ENCODE measurements at places on chromosomes 7 and 10. TPM values are rescaled to one million over a fixed set of nuclear protein-coding genes. Genes with fewer than 3 reads are reported as not detected.

DNA sequence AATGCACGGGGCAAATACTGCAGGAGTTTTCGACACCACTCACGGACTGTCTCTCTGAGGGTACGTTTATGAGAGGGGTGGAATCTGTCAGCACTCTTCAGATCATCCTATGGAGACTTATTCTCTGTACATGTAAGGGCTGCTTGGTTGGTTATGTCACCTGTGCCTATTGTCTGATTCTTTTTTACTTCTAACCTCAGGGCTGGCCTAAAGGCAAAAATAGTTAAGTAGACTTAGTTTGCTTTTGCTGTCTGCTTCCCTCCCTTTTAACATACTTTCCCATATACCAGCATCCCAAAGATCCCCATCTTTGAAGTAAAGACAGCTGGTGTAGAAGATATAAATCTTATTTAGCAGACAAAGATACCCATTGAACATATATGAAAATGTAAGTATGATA, 105.9 kb downstream of the PRKG1 start:
- no peaks in the 10 kb centered on the region for H3K27me3 ChIP-seq
- no peak for DNase-seq
- no peaks in the 10 kb centered on the region for H3K36me3 ChIP-seq

DNA sequence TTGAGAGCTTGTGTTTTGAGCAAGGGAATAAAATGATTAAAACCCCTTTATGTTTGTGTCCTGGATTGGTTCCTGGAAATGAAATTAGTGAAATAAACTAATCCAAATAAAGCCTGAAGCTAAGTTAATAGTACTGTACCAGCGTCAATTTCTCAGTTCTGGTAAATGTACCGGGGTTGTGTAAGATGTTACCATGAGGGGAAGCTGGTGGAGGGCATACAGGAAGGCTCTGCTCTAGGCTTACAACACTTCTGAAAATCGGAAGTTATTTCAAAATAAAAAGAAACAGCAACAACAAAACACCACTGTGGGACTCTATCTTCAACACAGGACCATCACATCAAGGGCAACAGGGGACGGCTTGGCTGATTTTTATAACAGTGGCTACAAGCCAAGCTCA, 257.0 kb downstream of the CREB5 start:
- H3K27me3 ChIP-seq, result no peaks in the 10 kb centered on the region
- H3K4me1 ChIP-seq, result no peaks in the 10 kb centered on the region
- no peak overlapping the region for H3K27ac ChIP-seq
- no peaks in the 10 kb centered on the region for H3K36me3 ChIP-seq

ANKRD61 gene
- 0.05 TPM for total RNA-seq

GRCh38 chr7:139850906-139851305, 21.8 kb downstream of the TBXAS1 start:
- peaks cover 5% of the 10 kb centered on the region for H3K4me1 ChIP-seq
- H3K27ac ChIP-seq, result no peak overlapping the region
- no peak for DNase-seq
- H3K27me3 ChIP-seq, result no peaks in the 10 kb centered on the region

- DNase-seq, result peak; percentile 22
- H3K36me3 ChIP-seq, result no peaks in the 10 kb centered on the region
- no peak within 1 kb of the TSS for H3K27ac ChIP-seq
- no peaks in the 10 kb centered on the region for H3K4me1 ChIP-seq
- H3K4me3 ChIP-seq, result no peak within 1 kb of the TSS
Measured at GRCh38 chr10:67837541-67838314, at the start of gene DNAJC12. TSS of gene DNAJC12 (minus strand) at chr10:67838188. CDS start at chr10:67838011, 177 bp downstream.

MCMBP gene
- 53.2 TPM for total RNA-seq

APBB1IP gene
- total RNA-seq, result 46.2 TPM

- H3K36me3 ChIP-seq, result no peaks in the 10 kb centered on the region
- H3K27me3 ChIP-seq, result no peaks in the 10 kb centered on the region
- no peak overlapping the region for H3K27ac ChIP-seq
- no peak overlapping the region for H3K4me3 ChIP-seq
Measured at GRCh38 chr7:66039094-66039670, 36.4 kb upstream of the ASL start.

DNA sequence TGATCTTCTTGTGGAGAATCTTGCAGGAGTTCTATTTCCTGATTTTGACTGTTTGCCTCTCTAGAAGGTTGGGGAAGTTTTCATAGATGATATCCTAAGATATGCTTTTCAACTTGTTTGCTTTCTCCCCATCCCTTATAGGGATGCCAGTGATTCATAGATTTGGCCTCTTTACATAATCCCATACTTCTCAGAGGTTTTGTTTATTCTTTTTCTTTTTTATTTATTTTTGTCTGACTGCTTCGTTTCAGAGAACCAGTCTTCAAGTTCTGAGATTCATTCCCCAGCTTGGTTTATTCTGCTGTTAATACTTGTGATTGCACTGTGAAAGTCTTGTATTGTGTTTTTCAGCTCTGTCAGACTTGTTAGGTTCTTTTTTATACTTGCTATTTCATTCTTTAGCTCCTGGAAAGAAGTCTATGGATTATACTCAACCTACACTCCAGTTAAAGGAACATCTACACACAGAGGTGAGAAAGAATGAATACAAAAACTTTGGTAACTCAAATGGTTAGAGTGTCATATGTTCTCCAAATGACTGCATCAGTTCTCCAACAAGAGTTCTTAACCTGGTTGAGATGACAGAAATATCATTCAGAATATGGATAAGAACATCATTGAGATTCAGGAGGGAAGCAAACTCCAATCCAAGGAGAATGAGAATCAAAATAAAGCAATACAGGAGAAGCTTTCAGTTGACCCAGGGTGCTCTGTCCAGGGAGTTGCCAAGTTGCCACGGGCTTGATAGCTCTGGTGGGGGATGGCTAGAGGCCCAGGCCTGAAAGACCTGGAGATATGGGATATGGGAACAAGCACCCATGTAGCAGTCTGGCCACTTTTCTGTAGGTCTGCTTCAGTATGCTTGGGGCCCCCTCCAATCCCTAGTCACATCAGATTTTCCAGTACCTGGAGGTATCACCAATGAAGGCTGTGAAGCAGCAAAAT, 150.3 kb downstream of the AHR start:
- no peak overlapping the region for H3K4me3 ChIP-seq
- H3K4me1 ChIP-seq, result no peaks in the 10 kb centered on the region
- no peak for DNase-seq
- H3K36me3 ChIP-seq, result no peaks in the 10 kb centered on the region

TMEM176A gene
- total RNA-seq, result 11.0 TPM

GRCh38 chr7:28955718-28956607, 2.2 kb downstream of the TRIL start:
- peak; percentile 52 for DNase-seq
- H3K27me3 ChIP-seq, result peaks cover 54% of the 10 kb centered on the region
- H3K4me1 ChIP-seq, result peaks cover 38% of the 10 kb centered on the region
- H3K36me3 ChIP-seq, result no peaks in the 10 kb centered on the region
- no peak overlapping the region for H3K27ac ChIP-seq

DNA sequence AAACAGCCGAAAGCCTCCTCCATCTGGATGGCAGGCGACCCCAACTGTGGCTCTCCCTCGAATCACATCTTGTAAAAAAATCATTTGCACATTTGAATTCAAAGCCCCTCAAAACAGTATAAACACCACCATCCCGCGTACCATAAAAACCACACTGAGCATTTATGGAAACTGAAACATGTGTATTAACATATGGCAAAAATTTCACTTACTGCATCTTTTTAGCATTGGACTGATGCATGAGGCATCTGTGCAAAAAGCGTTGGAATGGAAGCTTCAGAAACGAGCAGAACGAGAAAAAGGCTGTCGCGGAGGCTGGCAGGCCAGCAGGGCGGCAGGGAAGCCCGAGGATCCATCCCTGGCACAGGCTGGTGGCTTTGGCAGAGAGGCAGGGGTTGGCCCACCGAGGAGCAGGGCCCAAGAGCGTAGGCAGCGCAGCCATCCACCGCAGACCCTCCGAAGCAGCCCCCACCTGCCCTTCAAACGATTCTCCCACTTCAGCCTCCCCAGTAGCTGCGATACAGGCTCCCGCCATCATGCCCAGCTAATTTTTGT, 39.3 kb upstream of the CUX1 start:
- H3K4me3 ChIP-seq, result no peak overlapping the region
- no peaks in the 10 kb centered on the region for H3K36me3 ChIP-seq
- no peak overlapping the region for H3K27ac ChIP-seq
- H3K4me1 ChIP-seq, result no peaks in the 10 kb centered on the region
- no peak for DNase-seq
- H3K27me3 ChIP-seq, result no peaks in the 10 kb centered on the region

KIAA1549 gene
- 1.9 TPM for total RNA-seq

- H3K27ac ChIP-seq, result no peak overlapping the region
- H3K36me3 ChIP-seq, result no peaks in the 10 kb centered on the region
- H3K4me3 ChIP-seq, result no peak overlapping the region
- no peaks in the 10 kb centered on the region for H3K4me1 ChIP-seq
Measured at GRCh38 chr7:108974641-108975040, 405.0 kb downstream of the DNAJB9 start.

DNA sequence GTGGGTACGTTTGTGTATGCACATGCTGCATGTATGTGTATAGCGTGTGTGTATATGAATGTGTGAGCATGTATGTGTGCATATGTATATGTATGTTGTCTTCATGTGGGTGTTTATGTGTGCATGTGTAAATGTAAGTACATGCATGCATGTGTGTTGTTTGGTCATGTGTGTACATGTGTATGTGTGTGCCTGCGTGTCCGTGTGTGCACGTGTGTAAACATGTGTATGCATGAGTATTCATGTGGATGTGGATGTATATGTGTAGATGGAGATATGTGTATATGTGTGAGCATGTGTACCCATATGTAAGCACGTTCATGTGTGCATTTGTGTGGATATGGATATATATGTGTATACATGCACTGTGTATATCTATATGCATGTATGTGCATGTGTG, 5.5 kb upstream of the CFAP46 start:
- H3K36me3 ChIP-seq, result no peaks in the 10 kb centered on the region
- peaks cover 40% of the 10 kb centered on the region for H3K27me3 ChIP-seq
- DNase-seq, result no peak

TAC1 gene
- 0.61 TPM for total RNA-seq

CALHM3 gene
- total RNA-seq, result 0.09 TPM

GJD4 gene
- 0.09 TPM for total RNA-seq

GRCh38 chr10:29896053-29896452, 163.3 kb downstream of the JCAD start:
- no peaks in the 10 kb centered on the region for H3K36me3 ChIP-seq
- no peaks in the 10 kb centered on the region for H3K27me3 ChIP-seq
- no peak overlapping the region for H3K27ac ChIP-seq
- no peaks in the 10 kb centered on the region for H3K4me1 ChIP-seq
- no peak overlapping the region for H3K4me3 ChIP-seq

- no peak overlapping the region for H3K27ac ChIP-seq
- H3K36me3 ChIP-seq, result no peaks in the 10 kb centered on the region
- no peak for DNase-seq
- no peaks in the 10 kb centered on the region for H3K4me1 ChIP-seq
- H3K27me3 ChIP-seq, result no peaks in the 10 kb centered on the region
Measured at GRCh38 chr7:122430710-122431109, 126.2 kb upstream of the FEZF1 start.

HECW1 gene
- total RNA-seq, result 0.05 TPM

DNA sequence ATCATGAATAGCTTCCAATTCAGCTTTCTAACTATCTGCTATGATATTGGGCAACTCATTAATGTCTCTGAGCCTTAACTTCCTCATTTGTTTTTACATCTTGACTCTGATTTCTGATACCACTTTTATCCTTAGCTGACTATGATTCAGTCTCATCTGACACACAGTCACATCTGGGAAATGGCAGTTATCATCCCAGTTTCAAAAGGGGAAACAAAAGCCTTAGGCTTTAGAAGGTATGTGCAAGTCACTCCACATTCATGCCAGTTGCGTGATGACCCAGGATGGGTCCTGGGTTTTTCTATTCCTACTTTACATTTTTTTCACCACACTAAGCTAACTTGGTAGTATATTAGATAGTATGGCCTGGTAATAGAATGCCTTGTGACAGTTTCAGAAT, 12.7 kb downstream of the SCIN start:
- no peak overlapping the region for H3K4me3 ChIP-seq
- no peaks in the 10 kb centered on the region for H3K27me3 ChIP-seq
- no peak for DNase-seq
- H3K27ac ChIP-seq, result no peak overlapping the region
- no peaks in the 10 kb centered on the region for H3K36me3 ChIP-seq
- no peaks in the 10 kb centered on the region for H3K4me1 ChIP-seq

DPYSL4 gene
- total RNA-seq, result 0.28 TPM
